NCI-H187 (cell line): ENCODE measurements at places on chromosomes 1 and 21.

- DNase-seq, result no peak
Measured at GRCh38 chr1:219461981-219462400, 150.9 kb downstream of the ZC3H11B start.

DNA sequence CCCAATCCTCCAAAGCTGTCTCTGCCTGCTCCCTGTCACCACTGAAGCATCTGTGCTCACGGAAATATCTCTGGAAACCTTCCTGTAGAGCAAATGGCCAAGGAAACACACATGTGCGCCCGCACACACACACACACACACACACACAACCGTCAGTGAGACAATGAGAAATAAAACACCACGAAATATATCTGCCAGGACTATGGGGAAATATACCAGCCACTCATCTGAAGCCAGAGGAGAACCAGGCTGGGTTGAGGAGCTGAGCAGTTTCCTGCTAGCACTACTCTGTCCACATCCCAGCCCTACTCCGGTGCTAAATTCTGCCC is 25.1 kb upstream of the PLXNA2 start:
- DNase-seq, result no peak

GRCh38 chr21:42721341-42721824 is 68.0 kb downstream of the PDE9A start:
- DNase-seq, result no peak

- DNase-seq, result no peak
Measured at GRCh38 chr1:66050633-66051032, 257.9 kb downstream of the PDE4B start.

- no peak for DNase-seq
Measured at GRCh38 chr1:82845866-82846265, 1045.1 kb downstream of the ADGRL2 start.

DNA sequence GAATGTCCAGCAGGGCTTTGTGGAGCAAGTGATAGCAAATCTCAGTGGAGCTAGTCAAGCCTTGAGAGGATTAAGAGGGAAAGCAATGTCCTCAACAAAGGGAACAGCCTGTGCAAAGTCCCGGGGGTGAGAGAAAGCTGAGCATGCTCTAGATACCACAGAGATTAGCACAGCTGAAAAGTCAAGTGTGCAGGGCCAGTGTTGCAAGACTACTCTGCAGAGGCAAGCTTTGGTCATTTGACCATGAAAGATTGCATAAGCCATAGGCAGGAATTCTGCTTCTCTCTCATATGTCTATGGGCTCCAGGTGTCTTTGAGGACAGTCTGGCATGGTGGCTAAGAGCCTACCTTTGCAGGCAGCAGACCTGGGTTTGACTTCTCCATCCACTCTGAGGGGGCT is 181.0 kb upstream of the JUN start:
- no peak for DNase-seq

- DNase-seq, result no peak
Measured at GRCh38 chr1:43473463-43473862, 19.7 kb upstream of the HYI start.

DNA sequence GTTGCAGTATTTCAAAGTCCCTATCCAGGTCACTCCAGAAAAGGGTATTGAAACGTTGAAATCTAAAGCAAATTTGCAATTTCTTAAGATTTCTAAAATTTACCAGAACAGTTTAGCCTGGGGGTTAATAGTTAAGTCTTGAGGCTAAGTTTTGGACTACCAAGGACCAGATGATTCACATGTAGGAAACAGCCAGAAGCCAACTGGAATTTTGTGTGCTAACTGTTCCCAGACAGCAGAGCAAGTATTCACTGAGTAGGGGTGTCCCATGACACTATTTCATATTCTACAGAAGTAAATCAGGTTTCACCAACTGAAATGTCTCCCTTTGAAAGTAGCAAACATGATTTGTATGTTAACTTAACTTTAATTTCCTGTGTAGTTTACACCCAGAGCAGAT is 11.5 kb upstream of the C1orf105 start:
- no peak for DNase-seq

- DNase-seq, result no peak
Measured at GRCh38 chr1:82337635-82338034, 536.9 kb downstream of the ADGRL2 start.

GRCh38 chr21:45817345-45817744 is 164.2 kb upstream of the COL6A1 start:
- no peak for DNase-seq

DNA sequence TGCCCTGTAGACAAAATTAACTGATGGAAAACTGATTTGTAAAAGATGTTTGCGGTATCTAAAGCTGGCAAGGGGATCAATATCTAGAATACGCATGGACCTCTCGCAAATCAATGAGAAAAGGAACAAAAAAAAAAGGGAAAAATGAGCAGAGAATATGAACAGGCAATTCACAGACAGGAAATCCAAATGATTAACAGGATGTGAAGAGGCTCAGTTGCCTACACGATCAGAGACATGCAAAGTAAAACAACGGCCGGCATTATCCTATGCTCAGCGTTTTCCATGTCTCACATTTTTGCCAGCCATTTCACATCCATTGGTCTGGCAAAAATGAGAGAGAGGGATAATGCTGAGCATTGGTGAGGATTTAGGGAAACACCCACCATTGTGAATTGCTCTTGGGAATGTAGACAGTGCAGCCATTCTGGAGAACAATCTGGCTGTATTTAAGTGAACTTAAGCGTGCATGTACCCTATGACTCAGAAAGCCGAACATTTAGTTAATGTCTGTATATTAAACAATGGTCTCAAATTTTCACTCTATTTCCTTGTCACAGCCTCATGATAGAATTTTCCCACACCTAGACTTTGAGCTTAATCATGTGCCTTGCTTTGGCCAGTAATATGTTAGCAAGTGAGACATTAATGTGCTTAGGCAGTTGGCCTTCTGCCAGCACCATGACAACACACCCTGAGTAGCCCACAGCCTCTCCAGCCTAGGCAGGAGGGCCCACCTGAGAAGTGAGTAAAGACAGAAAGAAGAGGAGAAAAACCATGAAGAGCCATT is 61.0 kb upstream of the NBPF3 start:
- DNase-seq, result peak; percentile 61

GRCh38 chr1:248152056-248152827 is 7.3 kb downstream of the OR2M5 start:
- DNase-seq, result no peak

DNA sequence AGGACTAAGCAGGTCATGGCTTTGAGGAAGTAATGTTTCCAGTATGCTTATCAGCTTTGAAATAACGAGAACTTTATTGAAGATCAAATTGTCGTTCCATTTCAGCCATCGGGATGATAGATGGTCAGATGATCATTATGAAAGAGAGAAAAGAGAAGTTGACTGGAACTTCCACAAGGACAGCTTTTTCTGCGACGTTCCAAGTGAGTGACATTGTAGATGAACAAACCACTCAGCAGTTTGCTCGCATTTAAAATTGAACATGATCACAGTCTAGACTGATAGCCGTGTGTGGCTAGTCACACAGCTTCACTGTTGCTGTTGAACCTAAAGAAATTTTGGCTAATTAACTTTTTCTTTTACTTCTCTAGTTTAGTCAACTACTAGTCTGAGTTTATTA is 151.1 kb downstream of the TLR5 start:
- no peak for DNase-seq

GRCh38 chr1:12035312-12035711 is 16.0 kb downstream of the MIIP start:
- no peak for DNase-seq
